ENCODE measurements at places on chromosomes 11 and 22.

GRCh38 chr11:26234451-26234850, 97.5 kb upstream of the ANO3 start:
- no peaks in the 10 kb centered on the region for H3K27me3 ChIP-seq
- no peak overlapping the region for H3K4me3 ChIP-seq
- no peak overlapping the region for H3K27ac ChIP-seq
- H3K36me3 ChIP-seq, result no peaks in the 10 kb centered on the region
- no peaks in the 10 kb centered on the region for H3K4me1 ChIP-seq

DNA sequence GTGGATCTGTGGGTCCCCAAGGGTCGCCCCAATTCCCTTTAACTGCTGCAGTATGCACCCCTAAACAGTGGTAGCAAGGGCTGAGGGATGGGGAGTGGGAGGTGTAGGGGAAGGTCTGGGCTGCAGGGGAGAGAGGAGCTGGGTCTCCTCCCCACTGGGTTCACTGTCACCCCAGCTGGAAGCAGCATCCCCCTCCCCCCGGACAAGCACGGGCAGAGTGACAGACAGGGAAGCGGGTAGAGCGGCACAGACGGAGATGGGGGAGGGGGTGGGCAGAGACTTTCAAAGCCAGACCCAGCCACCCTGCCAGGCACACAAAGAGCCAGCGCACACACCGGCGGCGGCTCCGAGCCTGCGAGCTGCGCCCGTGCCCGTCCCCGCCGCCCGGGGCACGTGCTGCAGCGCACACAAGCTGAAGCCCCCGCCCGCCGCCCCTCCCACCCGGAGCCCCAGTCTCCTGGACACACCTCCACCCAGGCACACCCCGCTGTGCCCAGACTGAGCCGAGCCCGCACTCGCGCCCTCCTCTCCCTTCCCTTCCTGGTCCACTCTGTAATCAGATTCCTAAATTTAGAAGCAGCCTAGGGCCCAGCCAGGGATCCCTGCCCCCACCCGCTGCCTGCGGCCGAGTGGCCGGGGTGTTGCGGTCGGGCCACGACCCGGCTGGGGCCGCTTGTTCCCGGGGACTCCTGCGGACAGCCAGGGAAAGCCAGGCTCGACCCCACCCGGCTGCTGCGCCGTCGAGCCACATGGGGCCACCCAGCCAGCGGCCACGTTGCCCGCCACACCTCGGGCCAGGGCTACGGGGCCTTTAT, 935 bp upstream of the RCOR2 start:
- no peak for DNase-seq
- H3K27ac ChIP-seq, result no peak overlapping the region
- H3K4me1 ChIP-seq, result 0 out of 2 replicates have a peak, but pooled peaks cover 12% of the 10 kb centered on the region
- no peaks in the 10 kb centered on the region for H3K27me3 ChIP-seq

DNA sequence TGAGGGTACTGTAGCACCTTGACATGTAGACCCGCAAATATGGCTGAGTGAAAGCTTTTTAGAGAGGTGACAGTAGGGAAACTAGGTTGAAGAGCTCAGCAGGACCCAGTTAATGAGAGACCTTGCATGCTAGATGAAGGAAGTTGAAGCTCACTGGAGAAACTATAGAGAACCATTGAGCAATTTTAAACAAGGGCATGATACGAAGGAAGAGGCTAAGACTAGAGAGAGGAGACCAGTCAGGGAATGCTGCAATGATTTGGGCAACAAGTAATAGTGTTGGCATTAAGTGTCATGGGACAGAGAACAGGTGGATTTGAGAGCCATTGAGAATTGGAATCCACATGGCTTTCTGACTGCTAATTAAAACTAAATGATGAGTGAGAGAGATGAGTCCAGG, 4.1 kb downstream of the OLFML1 start:
- no peak overlapping the region for H3K27ac ChIP-seq
- DNase-seq, result no peak
- H3K4me3 ChIP-seq, result no peak overlapping the region
- H3K27me3 ChIP-seq, result no peaks in the 10 kb centered on the region
- H3K36me3 ChIP-seq, result no peaks in the 10 kb centered on the region

GRCh38 chr11:86571273-86571948, 101.0 kb downstream of the ME3 start:
- H3K36me3 ChIP-seq, result no peaks in the 10 kb centered on the region
- no peaks in the 10 kb centered on the region for H3K27me3 ChIP-seq
- H3K4me3 ChIP-seq, result no peak overlapping the region
- peak overlapping the region; percentile 2 for H3K27ac ChIP-seq
- peaks cover 32% of the 10 kb centered on the region for H3K4me1 ChIP-seq

- H3K27me3 ChIP-seq, result no peaks in the 10 kb centered on the region
- no peak for DNase-seq
- H3K4me1 ChIP-seq, result no peaks in the 10 kb centered on the region
- no peaks in the 10 kb centered on the region for H3K36me3 ChIP-seq
Observed at GRCh38 chr11:10597877-10598351, 29.4 kb upstream of the LYVE1 start.

DNA sequence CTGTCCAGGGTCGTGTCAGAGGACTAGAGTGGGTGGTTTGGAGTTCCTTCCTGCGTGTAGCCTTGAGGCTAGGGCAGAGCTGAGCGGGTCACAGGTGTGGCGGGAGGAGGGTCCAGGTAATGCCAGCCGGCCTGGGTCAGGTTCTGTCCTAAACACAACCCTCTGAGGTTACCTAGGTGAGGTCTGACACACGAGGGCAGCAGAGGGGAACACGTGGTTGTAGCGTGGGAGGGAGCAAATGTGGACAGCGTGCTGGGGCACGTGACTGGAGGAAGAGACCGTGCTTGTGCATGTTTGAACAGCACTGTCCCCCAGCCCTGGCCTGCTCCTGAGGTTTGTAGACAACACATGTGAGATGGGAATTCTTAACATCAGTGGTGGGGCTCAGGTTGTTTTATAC, 13.1 kb downstream of the MOV10L1 start:
- no peaks in the 10 kb centered on the region for H3K27me3 ChIP-seq
- DNase-seq, result peak; percentile 82
- no peak overlapping the region for H3K4me3 ChIP-seq
- peak overlapping the region; percentile 19 for H3K27ac ChIP-seq
- H3K4me1 ChIP-seq, result no peaks in the 10 kb centered on the region

GRCh38 chr22:43448048-43448447, 36.2 kb downstream of the MPPED1 start:
- H3K27me3 ChIP-seq, result no peaks in the 10 kb centered on the region
- H3K36me3 ChIP-seq, result no peaks in the 10 kb centered on the region
- H3K27ac ChIP-seq, result no peak overlapping the region
- no peak for DNase-seq
- no peaks in the 10 kb centered on the region for H3K4me1 ChIP-seq
